Amygdala (tissue), 56 donors: ENCODE measurements at places on chromosomes 7 and 10.

GRCh38 chr7:27946351-27946750 lies 206.4 kb downstream of the TAX1BP1 start:
- no peak for DNase-seq

DNA sequence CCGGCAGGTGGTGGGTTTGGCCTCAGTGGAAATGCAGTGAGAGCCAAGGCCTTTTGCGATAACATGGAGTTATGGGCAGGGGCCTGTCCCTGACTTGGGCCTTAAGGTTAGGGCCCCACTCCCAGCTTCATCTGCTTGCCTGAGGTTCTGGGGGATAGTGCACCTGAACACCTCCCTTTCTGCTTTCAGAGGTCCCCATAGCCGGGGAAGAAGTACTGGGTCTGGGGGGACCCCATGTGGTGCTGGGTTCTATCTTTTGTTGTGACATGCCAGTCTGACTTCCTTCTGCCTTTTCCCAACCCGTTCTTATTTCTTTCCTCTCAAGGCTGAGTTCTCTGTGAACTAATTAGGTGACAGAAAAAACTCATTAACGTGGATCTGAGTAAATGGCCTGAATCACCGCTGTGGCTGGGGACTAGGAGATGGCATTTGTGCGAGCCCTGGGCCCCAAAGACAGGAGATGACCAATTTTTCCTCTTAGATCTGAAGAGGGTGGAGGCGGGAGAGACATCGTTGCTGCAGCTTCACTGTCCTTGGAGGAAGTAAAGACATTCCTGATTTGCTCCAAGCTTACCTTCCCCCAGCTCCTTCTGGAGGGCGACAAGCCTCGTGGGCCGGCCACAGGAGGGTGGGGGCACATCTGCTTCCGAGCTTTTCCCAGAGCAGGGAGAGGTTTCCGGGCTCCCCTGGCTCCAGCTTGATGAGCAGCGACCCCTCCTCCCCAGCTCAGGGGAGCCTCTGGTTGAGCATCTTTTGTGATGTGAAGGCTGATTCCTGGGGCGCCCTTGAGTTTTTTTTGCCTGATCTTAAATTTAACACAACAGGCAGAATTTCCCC lies 2.0 kb downstream of the AGAP3 start:
- DNase-seq: no peak

DNA sequence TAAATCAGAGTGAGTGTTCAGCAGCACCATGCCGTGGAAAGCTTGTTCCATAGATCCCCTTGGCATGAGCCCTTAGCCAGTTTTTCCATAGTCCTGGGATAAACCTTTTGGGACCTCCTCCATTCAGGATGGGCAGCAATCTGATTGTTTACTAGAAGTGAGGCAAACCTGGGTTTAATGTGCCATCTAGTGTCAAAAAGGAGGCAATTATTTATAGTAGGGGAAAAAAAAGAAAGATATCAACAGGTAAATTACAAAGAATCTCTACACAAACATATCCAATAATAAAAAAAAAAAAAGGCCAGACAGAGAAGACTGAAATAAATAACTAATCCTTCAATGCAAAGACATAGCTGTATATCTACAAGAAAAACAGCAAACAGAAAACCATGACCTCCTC lies 229.0 kb upstream of the STK17A start:
- no peak for DNase-seq

GRCh38 chr7:78141522-78142281 lies 343.1 kb downstream of the PHTF2 start:
- DNase-seq: no peak

DNA sequence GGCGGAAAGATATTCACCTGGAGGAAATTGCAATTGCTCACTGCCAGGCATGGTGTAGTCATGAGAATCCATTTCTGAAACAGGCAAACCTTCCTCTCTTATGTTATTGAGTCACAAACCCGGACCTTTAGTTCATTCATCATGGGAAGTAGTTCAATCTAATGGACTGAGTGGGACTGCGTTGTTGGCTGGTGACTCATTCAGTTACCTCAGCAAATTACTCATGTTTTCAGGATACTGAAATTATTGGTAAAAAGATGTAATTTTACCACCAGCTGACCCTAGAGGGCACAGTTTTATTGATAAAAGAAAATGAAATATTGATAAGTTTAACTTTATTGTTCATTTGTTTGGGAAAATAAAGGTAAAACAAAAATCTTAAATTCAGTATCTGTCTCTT lies 1194.4 kb upstream of the SORCS1 start:
- DNase-seq: no peak

DNA sequence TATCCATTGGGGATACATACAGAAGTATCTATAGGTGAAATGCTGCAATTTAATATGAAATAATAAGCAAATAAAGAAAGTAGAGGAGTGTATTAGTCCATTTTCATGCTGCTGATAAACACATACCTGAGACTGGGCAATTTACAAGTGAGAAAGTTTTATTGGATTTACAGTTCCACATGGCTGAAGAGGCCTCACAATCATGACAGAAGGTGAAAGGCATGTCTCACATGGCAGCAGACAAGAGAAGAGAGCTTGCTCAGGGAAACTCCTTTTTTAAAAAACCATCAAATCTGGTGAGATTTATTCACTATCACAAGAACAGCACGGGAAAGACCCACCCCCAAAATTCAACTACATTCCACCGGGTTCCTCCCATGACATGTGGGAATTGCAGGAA lies 82.8 kb upstream of the TRIM24 start:
- no peak for DNase-seq

- peak; percentile 15 for DNase-seq
Measured at GRCh38 chr10:24791084-24791726, 67.5 kb upstream of the ARHGAP21 start.

DNA sequence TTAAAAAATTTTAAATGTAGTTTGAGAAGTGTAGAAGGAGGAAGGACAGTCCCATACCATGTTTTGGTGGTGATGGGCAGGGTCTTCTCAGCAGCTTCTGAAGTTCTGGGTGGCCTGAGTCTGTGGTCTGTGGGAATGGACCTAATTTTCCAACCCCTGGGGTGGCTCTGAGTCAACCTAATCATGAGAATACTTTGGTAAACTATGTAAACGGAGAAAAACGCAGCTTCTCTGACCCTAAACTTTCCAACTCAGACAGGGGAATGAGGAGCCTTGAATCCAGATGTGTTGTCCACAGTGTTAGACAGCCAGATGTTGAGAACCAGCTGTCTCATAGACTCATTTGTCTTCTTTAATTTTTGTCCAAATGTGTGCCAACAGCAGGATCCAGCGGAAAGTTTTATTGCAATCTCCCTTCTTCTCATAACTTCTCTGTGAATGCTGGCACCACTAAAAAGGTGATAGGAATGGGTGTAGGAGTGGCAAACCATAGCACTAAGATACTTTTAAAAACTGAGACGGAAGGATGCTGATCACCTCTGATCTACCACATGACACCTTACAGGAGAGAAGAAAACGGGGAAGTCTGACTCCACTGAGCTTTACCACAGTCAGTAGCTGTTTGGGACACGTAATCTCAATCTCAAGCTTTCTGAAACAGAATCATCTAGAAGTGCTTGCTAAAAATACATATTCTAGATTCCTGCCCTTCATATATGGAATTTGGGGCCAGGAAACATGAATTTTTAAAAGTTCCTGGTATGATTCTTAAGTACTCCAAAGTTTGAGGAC lies 90.5 kb upstream of the PHYHIPL start:
- DNase-seq: no peak

DNA sequence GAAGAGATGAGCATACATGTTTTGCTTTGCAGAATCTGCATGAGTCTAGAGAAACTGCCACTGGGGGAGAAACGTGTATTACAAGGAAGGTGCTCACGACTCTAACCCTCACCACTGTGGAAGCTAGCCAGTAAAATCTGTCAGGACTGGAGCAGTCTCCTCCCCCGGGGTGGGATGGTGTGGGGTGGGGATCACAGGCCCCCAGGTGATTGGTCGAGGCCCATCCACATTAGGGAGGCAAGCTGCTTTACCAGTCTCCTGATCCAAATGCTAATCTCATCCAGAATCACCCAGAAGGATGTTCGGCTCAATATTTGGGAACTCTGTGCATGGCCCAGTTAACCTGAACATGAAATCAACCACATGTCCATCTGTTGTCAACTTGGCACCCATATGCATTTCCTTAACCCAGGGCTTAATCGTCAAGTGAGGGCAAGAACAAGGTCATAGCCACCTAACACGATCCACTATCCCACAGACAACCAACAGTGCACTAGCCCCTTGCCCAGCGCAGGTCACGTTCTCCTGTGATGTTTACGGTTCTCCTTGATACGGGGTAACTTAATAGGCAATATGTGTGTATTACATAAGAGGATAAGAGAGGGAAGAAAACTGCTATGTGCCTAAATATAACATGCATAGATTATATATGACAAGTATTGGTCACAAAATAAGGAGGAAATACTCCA lies 40.8 kb downstream of the DNAJB6 start:
- no peak for DNase-seq

DNA sequence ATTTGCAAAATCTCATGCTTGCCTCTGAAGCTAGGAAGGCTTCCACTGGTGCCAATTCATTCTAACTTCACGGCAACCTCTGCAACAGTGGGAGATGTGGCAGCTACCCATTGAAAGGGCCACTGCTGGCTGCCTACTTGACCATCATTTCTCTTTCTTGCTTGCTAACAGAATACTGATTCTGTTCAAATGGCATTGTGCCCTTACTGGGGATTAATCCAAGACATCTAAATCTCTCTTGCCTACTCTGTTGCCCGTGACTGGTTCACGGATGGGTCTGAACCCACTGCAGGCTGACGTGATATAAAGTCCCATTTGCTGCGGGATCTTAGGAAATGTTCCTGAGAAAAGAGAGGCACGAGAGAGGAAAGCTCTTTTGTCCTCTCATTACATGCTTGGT lies 51.3 kb upstream of the GSDME start:
- DNase-seq: peak; percentile 6

- no peak for DNase-seq
Measured at GRCh38 chr10:126638542-126638941, 32.0 kb downstream of the C10orf90 start.
